H9 (cell line): ENCODE measurements at places on chromosomes 7 and 10. TPM values are rescaled to one million over a fixed set of nuclear protein-coding genes. Genes with fewer than 3 reads are reported as not detected.

- H3K27me3 ChIP-seq = no peaks in the 10 kb centered on the region
- no peak overlapping the region for H3K27ac ChIP-seq
These were observed 75.7 kb upstream of the MACROH2A2 start for GRCh38 chr10:69976795-69977546.

DNA sequence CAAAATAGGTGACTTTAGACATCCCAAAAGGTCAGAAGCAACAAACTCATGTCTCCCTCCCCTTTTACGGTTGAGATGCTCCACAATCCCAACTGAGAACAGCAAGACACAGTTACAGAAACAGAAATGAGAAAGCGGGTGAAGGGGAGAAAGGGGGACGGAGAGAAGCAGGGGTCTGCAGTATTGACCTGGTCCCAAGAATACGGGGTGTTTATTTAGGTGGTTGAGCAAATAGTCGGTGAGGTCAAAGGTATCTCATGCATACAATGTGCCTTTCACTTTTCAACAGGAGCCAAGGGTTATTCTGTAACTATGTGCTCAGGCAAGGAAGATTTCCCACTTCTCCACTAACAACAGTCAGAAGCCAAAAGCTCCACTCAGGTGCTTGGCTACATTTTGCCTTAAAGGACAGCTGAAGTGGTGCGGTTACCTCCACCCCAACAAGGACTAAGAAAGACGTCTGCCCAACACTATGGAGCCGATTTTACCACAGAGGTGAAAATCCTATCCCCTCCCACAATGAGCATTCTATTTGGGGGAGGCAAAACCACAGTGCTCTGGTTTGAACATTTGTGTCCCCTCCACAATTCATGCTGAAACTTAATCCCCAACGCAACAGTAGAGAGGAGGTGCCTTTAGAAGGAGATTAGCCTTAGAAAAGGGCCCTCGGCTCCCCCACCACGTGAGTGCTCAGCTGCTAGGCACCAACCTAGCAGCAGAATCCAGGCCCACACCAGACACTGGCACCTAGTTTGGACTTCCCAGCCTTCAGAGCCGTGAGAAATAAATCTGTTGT, 77.9 kb downstream of the PARD3 start:
- no peaks in the 10 kb centered on the region for H3K27me3 ChIP-seq
- DNase-seq = no peak
- H3K4me1 ChIP-seq = peaks cover 13% of the 10 kb centered on the region
- no peaks in the 10 kb centered on the region for H3K36me3 ChIP-seq
- no peak overlapping the region for H3K27ac ChIP-seq

GRCh38 chr10:125146791-125147579, 13.4 kb downstream of the CTBP2 start:
- peaks cover 24% of the 10 kb centered on the region; the same call in 1 of the 2 replicates for H3K4me1 ChIP-seq
- H3K4me3 ChIP-seq = no peak overlapping the region
- H3K27ac ChIP-seq = no peak overlapping the region
- DNase-seq = peak; percentile 26
- H3K27me3 ChIP-seq = no peaks in the 10 kb centered on the region

GRCh38 chr7:41114131-41114530, 588.8 kb downstream of the INHBA start:
- no peaks in the 10 kb centered on the region for H3K36me3 ChIP-seq
- no peaks in the 10 kb centered on the region; the same call in 1 of the 2 replicates for H3K4me1 ChIP-seq
- no peaks in the 10 kb centered on the region for H3K27me3 ChIP-seq

- H3K27me3 ChIP-seq = no peaks in the 10 kb centered on the region; the same call in 1 of the 2 replicates
- no peak for DNase-seq
- H3K4me3 ChIP-seq = no peak overlapping the region
- no peaks in the 10 kb centered on the region for H3K4me1 ChIP-seq
These were observed 103.8 kb downstream of the RGS10 start for GRCh38 chr10:119438717-119439116.

Gene MAGI2
- total RNA-seq = 14.3 and 14.7 TPM in 2 replicates
